ENCODE measurements at places on chromosomes 2 and 18.

- no peaks in the 10 kb centered on the region for H3K4me1 ChIP-seq
- DNase-seq: no peak
- H3K27me3 ChIP-seq: peaks cover 13% of the 10 kb centered on the region
Observed at GRCh38 chr2:98123286-98123685, 36.3 kb downstream of the VWA3B start.

DNA sequence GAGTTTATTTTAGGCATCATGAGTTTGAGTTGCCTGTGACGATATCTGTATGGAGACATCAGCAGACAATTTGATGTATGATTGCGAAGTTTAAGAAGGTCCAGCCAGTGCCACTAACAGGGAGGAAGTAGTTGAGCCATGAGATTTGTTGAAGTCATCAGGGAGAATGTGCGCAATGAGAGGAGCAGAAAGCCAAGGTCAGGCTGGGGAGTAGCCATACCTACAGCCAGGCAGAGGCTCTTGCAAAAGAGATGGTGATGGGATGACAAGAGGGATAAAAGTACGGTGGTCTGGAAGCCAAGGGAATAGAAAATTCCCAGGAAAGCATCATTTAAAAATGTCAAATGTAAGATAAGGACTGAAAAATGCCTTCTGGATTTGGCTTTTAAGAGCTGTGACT lies 51.2 kb downstream of the LIMS1 start:
- H3K36me3 ChIP-seq: no peaks in the 10 kb centered on the region
- H3K4me3 ChIP-seq: peak overlapping the region; percentile 51
- H3K4me1 ChIP-seq: peaks cover 68% of the 10 kb centered on the region

- peaks cover 7% of the 10 kb centered on the region for H3K27me3 ChIP-seq
- no peak overlapping the region for H3K4me3 ChIP-seq
- no peaks in the 10 kb centered on the region for H3K36me3 ChIP-seq
- no peak overlapping the region for H3K27ac ChIP-seq
- DNase-seq: no peak
- no peaks in the 10 kb centered on the region for H3K4me1 ChIP-seq
Observed at GRCh38 chr2:142724713-142725349, 152.6 kb upstream of the KYNU start.

DNA sequence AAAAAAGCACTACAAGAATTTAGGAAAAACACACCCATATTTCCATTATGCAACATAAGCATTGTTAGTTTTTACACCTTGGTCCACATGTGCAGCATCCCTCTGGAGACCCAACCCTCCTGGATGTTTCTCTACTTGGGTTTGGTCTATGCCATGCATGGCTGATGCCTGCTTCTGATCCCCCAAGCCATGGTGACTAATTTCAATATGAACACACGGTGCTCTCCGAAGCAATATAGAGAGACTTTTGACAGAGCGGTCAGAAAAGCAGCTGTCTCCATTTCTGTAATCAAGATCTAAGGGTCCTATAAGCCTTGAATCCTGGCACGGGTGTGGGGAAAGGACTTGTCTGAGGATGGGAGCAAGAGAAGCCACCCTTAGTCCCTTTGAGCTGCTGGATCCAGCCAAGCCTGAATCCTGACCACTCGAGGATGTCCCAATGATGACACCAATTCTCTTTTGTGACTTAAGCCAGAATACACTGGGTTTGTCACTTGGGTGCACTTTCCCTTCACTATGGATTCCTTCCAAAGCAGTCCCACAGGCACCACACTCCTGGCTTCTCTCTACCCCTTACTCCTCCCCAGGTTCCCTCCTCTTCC lies 91.5 kb downstream of the ACTR2 start:
- no peak for DNase-seq
- no peak overlapping the region for H3K4me3 ChIP-seq
- no peak overlapping the region for H3K27ac ChIP-seq
- peaks cover 2% of the 10 kb centered on the region for H3K27me3 ChIP-seq

GRCh38 chr2:43169099-43169945 lies 57.1 kb downstream of the ZFP36L2 start:
- H3K27ac ChIP-seq: peak overlapping the region; percentile 87
- no peak for DNase-seq
- peaks cover 51% of the 10 kb centered on the region for H3K4me1 ChIP-seq
- H3K36me3 ChIP-seq: no peaks in the 10 kb centered on the region
- peak overlapping the region; percentile 14 for H3K4me3 ChIP-seq

DNA sequence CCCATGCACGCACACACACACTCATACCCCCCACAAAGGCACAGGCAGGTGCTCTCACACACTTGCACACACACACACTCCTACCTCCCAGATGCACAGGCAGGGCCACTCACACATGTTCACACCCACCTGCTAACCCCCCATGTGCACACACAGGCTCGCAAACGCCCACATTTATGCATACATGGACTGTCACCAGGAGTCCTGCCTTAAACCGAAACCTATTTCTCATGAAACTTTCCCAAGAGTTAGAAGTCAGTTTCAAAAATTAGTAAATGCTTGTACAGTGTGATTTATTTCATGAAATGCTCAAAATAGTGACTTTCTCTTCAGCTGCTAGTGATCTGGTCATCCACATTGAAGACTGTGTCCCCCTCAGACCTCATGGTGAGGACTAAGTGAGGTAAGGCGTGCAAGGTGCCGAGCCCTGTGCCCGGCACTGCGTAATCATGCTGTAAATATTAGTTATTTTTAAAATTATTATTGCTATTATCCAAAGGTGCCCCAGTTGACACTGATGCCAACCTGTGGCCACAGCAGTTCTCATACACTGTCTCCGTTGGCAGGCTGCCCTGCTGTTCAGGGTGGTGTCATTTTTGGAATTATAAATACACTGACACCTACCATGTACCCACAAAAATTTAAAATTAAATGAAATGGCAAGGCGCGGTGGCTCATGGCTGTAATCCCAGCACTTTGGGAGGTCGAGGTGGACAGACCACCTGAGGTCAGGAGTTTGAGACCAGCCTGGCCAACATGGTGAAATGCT lies 12.4 kb downstream of the CNNM4 start:
- DNase-seq: no peak
- no peak overlapping the region for H3K27ac ChIP-seq
- H3K27me3 ChIP-seq: peaks cover 3% of the 10 kb centered on the region
- H3K4me3 ChIP-seq: no peak overlapping the region
- no peaks in the 10 kb centered on the region for H3K36me3 ChIP-seq
- H3K4me1 ChIP-seq: peaks cover 59% of the 10 kb centered on the region

- H3K27me3 ChIP-seq: peaks cover 6% of the 10 kb centered on the region
- peaks cover 7% of the 10 kb centered on the region for H3K4me1 ChIP-seq
- no peak overlapping the region for H3K4me3 ChIP-seq
- no peak for DNase-seq
- H3K36me3 ChIP-seq: peaks cover 15% of the 10 kb centered on the region
Observed at GRCh38 chr2:20242727-20243377, 17.9 kb upstream of the SDC1 start.

- no peaks in the 10 kb centered on the region for H3K27me3 ChIP-seq
Observed at GRCh38 chr2:206163251-206163880, 3.7 kb downstream of the EEF1B2 start.

GRCh38 chr2:59702026-59702425 lies 851.4 kb downstream of the BCL11A start:
- DNase-seq: no peak
- H3K4me3 ChIP-seq: no peak overlapping the region
- H3K36me3 ChIP-seq: no peaks in the 10 kb centered on the region

DNA sequence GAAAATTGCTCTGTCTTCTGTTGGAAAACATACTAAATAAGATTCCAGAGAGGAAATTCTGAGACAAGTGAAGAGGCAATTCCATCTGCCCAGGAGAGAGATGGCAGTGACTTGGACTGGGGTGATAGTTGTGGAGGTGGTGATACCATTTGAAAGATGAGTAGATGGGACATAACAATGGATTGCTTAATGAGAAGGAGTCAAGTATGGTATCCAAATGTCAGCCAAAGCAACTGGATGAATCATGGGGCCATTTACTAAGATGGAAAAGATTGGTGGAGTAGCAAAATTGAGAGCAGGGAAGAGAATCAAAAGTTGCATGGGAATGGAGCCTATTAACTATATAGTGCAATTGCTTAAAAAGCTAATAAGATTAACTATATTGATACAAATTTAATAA lies 222.1 kb downstream of the ETAA1 start:
- no peak for DNase-seq
- H3K4me1 ChIP-seq: no peaks in the 10 kb centered on the region
- no peaks in the 10 kb centered on the region for H3K36me3 ChIP-seq
- no peak overlapping the region for H3K4me3 ChIP-seq
- no peak overlapping the region for H3K27ac ChIP-seq

- H3K27ac ChIP-seq: no peak overlapping the region
- peaks cover 9% of the 10 kb centered on the region for H3K27me3 ChIP-seq
- H3K36me3 ChIP-seq: peaks cover 13% of the 10 kb centered on the region
- peaks cover 16% of the 10 kb centered on the region for H3K4me1 ChIP-seq
- DNase-seq: no peak
Observed at GRCh38 chr18:79381811-79382311, 13.9 kb upstream of the NFATC1 start.

DNA sequence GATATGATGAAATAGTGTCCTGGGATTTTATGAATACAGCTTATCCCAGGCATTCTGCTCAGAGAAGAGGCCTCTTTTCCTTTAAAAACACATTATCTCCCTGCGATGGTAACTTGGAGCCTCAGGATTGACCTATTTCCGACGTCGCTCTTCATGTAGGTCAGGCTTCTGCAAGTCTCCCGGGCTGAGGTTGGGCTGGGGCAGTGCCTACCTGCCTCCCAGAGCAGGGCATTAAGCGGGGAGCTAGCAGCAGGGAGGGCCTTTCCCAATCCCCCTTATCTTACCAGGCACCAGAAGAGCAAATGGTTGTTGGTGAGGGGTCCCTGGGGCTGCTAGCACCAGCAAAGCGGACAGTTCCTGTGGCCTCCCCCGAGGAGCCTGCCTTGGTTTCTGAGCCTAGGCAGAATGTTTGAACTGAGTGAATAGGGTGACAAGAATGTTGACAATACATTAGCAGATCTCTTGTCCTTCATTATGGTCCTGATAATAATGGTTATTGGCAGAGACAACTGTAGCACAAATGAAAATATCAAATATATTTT lies 60.2 kb downstream of the TRPM8 start:
- H3K4me3 ChIP-seq: no peak overlapping the region
- H3K4me1 ChIP-seq: peaks cover 15% of the 10 kb centered on the region
- peaks cover 18% of the 10 kb centered on the region for H3K27me3 ChIP-seq

DNA sequence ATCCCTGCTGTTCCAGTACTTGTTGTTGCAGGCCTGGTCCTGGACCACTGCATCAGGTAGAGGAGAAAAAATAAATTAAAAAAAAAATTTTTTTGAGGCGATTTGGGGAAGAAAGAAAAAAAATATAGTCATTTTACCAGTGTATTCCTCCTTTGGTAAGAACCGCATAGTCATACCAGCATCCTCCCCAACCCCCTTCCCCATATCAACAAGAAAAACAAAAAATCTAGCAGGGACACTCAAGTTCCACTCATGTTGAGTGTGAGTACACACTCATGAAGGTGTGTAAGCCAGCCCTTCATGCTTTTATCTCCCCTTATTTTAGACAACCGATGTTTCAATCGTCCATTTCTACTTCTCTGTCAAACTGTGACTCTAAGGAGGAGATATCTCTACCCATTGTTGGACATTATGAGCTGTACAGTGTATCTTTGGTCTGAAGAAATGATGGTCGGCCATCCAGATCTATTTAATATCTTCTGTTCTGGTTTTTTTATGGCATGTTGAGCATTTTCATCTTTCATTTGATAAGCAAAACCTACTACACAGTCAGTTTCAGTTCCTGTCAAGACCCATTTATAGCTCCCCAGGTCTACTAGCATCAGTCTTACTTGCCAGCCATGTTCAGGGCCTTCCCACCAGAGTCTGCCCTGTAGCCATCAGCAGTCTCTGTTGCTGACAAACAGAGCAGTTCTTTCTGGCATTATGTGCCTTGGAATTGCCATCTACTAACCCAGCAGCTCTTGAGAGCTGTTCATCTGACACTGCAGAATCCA lies 20.0 kb downstream of the ELP2 start:
- no peak for DNase-seq
- peaks cover 81% of the 10 kb centered on the region for H3K36me3 ChIP-seq
- no peaks in the 10 kb centered on the region for H3K27me3 ChIP-seq
- H3K4me1 ChIP-seq: peaks cover 12% of the 10 kb centered on the region
- H3K4me3 ChIP-seq: no peak overlapping the region

DNA sequence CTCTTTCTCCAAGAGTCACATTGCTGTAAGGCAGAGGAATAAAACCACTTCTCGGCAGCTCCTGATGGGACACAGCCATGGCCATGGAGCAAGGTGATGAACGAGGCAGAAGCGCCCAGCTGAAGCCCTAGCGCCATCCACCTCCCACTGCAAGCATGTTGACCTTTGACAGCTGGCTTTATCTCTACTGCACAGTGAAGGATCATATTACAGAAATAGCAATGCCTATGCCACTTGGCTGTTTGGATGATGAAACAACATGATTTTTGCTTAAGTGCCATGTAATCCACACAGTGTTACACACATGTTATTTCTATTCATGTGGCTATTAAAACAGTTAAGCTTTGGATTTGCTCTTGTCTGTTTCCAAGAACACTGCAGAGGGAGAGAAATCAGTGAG lies 167.7 kb downstream of the VAPA start:
- H3K4me3 ChIP-seq: no peak overlapping the region
- DNase-seq: no peak
- peaks cover 6% of the 10 kb centered on the region for H3K27me3 ChIP-seq
- peaks cover 17% of the 10 kb centered on the region for H3K36me3 ChIP-seq
- H3K27ac ChIP-seq: no peak overlapping the region
- H3K4me1 ChIP-seq: peaks cover 53% of the 10 kb centered on the region

DNA sequence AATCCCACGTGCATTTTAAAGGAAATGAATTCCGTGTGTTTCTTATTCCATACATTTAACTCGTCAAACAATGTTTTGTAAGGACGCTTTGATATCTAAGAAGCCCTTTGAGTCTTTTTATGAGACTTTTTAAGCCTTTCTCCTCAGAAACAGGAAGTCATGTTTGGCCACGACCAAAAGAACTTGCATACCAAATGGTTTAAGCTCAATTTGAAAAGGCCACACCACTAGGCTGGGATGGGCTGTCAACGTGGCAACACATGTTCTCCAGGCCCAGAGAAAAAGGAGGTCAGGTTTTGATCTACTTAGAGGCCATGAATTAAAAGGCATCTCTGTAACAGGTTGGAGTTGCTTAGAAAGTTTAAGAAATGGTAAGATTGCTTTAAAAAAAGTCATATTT lies 441.8 kb downstream of the CMPK2 start:
- no peaks in the 10 kb centered on the region for H3K27me3 ChIP-seq
- no peak overlapping the region for H3K4me3 ChIP-seq
- no peak for DNase-seq
- peaks cover 11% of the 10 kb centered on the region for H3K4me1 ChIP-seq

GRCh38 chr2:13240789-13241487 lies 524.2 kb downstream of the TRIB2 start:
- H3K4me3 ChIP-seq: no peak overlapping the region
- DNase-seq: no peak
- H3K4me1 ChIP-seq: no peaks in the 10 kb centered on the region
- H3K36me3 ChIP-seq: no peaks in the 10 kb centered on the region

- H3K4me3 ChIP-seq: no peak overlapping the region
- no peaks in the 10 kb centered on the region for H3K27me3 ChIP-seq
Observed at GRCh38 chr2:19971691-19972090, 18.2 kb downstream of the WDR35 start.

Data from nephron progenitor cell (in vitro differentiated cells).